ENCODE measurements at places on chromosomes 4 and X.

- DNase-seq = no peak
Observed at GRCh38 chr4:70849291-70849690, 9.6 kb upstream of the GRSF1 start.

DNA sequence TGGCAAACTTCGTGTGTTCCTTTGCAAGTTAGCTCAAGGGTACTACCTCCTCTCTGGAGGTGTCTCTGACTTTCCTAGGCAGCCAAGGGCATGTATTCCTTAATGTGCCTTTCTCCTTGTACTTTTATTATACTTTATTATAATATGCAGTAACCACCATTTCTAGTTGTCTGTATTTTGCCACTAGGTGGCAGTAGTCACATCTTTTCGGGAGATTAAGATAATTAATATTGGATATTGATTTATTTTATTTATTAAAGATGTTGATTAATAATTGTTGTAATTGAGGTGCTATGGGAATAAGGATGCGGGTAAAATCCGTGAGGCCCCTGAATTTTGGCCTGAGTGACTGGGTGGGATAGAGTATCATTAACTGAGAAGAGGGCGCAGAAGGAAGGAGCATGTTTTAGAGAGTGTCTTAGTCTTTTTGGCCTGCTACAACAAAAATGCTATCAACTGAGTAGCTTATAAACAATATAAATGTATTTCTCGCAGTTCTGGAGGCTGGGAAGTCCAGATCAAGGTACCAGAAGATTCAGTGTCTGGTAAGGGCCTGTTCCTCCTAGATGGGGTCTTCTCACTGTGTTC lies 153.3 kb downstream of the TMEM164 start:
- no peak for DNase-seq

- no peak for DNase-seq
Observed at GRCh38 chrX:49019599-49020249, 17.7 kb upstream of the GRIPAP1 start.

- DNase-seq = no peak
Observed at GRCh38 chrX:35046660-35047296, 104.2 kb downstream of the FAM47B start.

GRCh38 chr4:114088481-114088880 lies 109.0 kb upstream of the ARSJ start:
- no peak for DNase-seq

DNA sequence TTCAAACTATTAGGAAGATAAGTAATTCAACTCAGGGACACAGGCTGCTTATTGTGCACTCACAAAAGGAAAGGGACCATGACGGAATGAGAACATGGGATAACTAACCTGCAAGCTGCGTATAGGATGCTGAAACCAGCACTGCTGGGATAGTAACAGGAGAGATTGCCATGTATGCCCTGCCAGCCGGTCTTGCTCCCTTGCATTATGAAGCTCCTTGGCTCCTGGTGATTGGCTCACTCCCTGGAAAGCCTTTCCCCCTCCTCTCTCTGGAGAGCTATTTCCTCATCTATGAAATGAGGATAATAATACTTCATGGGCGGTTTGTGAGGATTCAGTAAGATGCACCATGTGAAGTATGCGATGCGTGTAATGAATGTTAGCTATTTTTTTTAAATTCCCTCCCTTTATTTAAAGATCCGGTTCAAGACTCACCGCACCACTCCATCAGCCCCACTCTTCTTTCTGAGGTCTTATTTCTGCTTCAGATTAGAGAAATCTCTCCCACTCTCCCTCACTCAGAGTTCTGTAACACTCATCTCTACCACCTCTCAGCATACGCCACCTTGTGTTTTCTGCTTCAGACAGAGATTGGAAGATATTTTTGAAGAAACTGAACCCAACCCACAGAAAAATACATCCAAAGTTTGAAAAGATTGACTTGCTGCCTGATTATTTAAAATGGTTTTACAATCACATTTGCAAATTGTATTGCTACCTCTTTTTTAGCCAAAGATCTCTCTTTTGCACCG lies 18.4 kb downstream of the MSMO1 start:
- DNase-seq = no peak

DNA sequence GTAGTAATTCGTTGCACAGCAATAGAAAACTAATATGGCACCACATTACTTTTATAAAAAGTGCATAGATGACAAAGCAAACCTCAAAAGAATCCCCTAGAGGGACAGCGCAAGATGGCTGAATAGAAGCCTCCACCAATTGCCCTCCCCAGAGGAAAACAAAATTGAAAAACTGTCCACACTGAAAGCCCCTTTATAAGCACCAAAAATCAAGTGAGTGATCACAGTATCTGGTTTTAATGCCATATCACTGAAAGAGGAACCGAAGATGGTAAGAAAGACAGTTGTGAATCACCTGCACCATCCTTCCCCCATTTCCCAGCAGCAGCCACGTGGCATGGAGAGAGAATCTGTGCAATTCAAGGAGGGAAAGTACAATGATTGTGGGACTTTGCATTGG lies 522.2 kb downstream of the GLUD2 start:
- DNase-seq = no peak

DNA sequence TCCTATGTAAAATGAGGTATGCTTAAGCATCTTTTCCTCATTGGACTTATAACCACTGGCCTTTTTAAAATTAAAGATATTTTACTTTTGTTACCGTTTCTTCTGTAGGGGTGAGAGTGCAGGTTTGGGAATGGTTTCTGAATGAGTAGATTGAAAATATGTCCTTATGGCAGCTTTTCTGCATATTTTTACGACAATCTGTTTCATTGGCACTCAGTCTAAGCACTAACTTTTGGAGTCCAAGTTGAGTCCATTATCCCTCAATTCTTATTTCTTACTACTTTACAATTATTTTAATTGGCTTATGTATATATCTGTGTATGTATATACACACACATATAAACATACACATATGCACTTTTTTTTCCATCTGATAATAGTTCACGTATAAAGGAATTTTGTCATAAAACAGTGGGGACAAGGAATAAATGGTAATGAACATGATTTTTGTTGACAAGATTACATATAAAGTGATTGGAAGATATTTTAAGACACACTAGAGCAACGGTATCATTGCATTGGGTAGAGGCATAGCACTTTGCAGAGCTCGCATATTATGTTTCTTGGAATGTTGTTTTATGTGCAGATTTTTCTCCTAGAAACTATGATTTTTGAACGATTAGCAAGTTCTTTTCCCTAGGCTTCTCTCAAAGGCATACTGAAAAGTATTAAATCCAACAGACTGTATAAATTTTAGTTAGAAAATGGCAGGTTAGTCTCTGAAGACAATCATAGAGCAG lies 133.0 kb downstream of the FAT4 start:
- no peak for DNase-seq

GRCh38 chrX:40127052-40127451 lies 29.3 kb upstream of the BCOR start:
- no peak for DNase-seq

DNA sequence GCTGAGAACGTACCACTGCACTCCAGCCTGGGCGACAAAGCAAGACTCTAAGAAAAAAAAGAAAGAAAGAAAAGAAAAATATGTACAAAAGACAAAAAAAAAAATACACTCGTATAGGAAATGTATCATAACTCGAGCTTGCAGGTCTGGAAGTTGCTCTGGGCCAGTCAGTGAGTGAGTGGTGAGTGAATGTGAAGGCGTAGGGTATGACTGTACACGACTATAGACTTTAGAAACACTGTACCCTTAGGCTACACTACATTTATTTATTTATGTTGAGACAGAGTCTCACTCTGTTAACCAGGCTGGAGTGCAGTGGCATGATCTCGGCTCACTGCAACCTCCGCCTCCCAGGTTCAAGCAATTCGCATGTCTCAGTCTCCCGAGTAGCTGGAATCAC lies 29.4 kb downstream of the EVC2 start:
- DNase-seq = no peak

DNA sequence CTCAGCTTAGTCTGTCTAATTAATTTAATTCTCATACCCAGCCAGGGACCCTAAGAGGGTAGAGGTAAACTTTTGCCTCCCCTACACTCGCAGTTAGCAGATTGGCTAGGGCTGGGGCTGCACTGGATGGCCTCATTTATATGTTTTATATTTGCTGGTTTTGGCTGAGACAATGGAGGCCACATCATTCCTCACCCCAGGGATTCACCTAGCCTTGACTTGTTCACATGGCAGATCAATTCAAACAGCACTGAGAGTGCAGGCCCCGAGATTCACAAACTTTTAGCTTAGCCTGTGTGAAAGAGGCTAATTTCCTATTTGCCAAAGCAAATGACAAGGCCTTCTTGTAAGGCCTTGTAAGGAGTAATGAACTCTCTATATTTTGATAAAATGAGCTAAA lies 844.4 kb downstream of the ARAP2 start:
- DNase-seq = no peak

- no peak for DNase-seq
Observed at GRCh38 chrX:7480721-7481120, 332.8 kb upstream of the PUDP start.

- no peak for DNase-seq
Observed at GRCh38 chr4:123986268-123986798, 589.7 kb downstream of the SPRY1 start.

- DNase-seq = no peak
Observed at GRCh38 chr4:53505947-53506346, 85.3 kb downstream of the LNX1 start.

DNA sequence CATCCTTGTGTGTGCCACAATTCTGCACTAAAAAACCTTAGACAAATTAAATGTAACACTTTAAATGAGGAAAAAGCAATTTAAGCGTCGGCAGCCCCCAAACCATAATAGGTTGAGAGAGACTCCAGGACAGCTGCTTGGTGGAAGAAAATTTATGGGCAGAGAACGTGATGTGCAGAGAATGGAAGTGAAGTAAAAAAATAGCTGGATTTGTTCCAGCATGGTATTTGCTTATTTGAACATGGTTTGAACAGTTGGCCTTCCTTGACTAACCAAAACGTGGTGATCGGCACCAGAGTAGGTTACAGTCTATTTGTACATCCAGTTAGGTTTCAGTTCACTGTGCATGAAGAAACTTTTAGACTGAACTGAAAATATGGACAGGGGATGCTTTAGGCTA lies 343.0 kb upstream of the CPEB2 start:
- DNase-seq = no peak

GRCh38 chr4:61301271-61301670 lies 101.1 kb downstream of the ADGRL3 start:
- DNase-seq = no peak

- DNase-seq = no peak
Observed at GRCh38 chr4:8121292-8122015, 37.2 kb downstream of the ABLIM2 start.

DNA sequence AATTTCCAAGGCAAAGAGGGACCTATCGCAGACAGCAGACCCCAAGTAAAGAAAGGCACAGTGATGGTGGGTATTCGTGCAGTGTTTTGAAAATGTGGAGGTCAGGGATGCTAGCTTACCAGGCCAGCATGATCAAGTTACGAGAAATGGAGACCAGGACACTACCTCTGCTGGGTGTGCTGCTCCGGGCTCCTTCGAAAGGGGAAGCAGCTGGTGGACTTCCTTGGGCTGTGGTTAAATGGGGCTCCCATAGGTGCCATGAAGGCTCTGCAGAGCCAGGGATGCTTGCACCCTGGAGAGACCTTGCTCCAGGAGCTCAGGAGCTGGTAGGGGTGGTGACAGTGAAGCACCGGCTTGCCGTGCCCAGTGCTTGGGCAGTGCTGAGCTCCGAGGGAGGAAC lies 68.8 kb downstream of the TBL1X start:
- DNase-seq = no peak

- no peak for DNase-seq
Observed at GRCh38 chr4:180009316-180009715, 2233.9 kb upstream of the TENM3 start.

GRCh38 chrX:153593811-153594500 lies 5.0 kb downstream of the CCNQ start:
- DNase-seq = no peak

DNA sequence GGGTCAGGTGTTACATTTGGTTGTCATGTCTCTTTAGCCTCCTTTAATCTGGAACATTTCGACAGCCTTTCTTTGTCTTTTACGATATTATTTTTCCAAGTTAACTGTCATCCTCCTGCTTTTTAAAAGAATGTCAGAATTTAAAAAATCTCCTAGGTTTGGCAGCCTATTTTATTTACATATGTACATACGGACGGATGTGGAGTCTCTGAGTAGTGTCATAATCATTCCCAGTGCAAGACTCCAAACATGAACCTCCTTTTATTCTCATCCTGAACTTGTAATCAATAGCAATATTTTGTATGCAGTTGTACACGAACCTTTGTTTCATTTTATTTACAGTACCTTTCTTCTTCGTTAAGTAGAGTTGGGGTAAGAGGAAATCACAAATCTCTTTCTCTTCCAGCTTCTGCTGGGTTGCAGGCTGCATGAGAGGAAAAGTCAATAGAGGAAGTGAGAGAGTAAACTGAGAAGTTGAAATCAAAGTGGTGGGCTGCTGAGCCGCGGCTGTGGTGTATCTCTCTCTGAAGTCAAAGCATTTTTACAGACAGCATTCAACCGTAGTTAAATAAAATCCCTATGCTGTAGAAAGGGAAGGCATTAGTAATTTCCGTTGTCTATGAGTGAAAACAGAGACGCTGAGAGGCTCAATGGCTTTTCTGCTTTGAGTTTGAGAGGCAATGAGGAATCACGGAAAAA lies 53.9 kb upstream of the RPS6KA3 start:
- no peak for DNase-seq

DNA sequence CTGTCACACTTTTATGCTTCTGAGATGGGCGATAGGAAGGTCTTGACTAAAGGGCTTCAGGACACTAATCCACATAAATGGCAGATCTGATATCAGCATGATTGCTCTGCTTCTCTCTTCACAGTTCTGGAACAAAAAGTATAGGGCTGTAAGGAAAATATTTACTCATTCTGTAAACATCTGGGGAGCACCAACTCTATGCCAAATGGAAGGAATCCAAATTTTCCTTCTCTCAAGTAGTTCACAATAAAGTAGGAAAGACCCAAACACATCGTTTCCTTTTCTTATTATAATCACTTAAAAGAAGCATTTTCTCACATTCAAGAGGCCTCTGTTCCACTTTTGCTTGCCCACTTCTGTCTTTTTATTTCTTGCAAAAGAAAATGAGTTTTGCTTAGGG lies 45.9 kb upstream of the F9 start:
- no peak for DNase-seq

GRCh38 chr4:5041699-5042098 lies 9.6 kb upstream of the STK32B start:
- DNase-seq = no peak

DNA sequence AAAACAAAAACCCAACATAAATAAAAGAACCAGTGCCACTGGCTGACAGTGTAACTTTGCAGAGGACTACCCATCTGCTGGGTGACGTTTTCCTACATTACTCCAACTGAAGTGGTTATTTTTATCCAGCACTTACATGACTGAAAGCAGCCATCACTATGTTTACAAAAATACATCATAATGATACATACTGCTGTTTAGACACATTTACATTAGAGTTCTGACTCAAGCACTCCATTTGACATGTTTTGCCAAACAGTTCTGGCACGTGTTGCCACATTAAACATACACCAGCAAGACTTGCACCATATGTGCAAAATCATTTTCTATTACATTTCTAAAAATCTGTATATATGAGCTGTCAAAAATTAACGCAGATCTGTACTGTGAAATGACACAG lies 39.6 kb downstream of the BEND4 start:
- DNase-seq = no peak
